ENCODE measurements at places on chromosomes 7 and 10.

- DNase-seq, result no peak
Observed at GRCh38 chr10:16656895-16657294, 135.2 kb upstream of the C1QL3 start.

DNA sequence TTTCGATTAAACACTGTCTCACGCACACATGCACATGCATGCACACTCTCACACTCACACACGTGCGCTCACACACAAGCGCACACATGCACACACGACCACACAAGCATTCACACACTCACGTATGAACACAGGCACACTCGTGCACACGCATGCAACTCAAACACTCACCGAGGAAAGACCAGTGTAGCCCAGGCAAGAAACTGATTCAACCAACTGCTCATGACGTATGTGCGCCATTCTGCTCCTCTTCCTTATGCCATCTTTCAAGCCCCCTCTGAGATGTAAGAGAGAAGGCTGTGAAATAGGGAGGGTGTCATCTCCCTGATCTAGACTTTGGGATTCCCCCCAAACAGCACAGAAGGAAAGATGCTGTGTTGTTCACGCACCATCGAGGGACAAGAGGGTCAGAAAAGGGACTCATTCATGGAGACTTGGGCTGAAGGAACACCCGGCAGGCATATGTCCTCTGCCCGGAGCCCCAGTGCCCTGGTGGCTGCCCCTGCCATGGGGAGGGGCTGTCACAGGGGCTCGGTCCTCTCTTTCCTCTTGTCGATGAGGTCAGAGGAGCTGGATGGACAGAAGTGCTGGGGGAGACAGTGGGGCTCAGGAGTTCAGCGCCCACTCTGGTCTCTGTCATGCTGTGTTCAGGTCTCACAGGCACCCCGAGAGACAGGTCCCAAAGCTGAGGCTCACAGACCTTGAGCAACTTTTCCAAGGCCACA is 130.1 kb upstream of the SHH start:
- DNase-seq, result no peak

- DNase-seq, result no peak
Observed at GRCh38 chr10:49369216-49370162, 26.4 kb downstream of the DRGX start.

DNA sequence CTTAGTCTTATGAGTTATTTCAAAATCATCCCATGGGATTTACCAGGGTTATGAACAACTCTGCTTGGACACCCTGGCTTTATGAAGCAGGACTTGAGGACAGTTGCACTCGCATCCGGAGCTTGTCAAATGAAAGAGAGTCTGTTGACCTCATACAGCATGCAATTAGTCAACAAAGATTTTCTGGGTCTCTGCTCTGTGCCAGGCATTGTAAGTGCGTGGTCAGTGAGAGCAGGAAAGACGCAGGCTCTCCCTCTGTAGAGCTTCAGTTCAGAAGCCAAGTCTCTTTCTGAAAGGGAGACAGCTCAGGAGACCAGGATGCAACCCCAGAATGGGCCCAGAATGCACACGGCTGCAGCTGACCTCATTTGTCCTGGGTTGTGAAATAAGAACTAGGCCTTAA is 45.5 kb upstream of the DMBT1 start:
- DNase-seq, result no peak

DNA sequence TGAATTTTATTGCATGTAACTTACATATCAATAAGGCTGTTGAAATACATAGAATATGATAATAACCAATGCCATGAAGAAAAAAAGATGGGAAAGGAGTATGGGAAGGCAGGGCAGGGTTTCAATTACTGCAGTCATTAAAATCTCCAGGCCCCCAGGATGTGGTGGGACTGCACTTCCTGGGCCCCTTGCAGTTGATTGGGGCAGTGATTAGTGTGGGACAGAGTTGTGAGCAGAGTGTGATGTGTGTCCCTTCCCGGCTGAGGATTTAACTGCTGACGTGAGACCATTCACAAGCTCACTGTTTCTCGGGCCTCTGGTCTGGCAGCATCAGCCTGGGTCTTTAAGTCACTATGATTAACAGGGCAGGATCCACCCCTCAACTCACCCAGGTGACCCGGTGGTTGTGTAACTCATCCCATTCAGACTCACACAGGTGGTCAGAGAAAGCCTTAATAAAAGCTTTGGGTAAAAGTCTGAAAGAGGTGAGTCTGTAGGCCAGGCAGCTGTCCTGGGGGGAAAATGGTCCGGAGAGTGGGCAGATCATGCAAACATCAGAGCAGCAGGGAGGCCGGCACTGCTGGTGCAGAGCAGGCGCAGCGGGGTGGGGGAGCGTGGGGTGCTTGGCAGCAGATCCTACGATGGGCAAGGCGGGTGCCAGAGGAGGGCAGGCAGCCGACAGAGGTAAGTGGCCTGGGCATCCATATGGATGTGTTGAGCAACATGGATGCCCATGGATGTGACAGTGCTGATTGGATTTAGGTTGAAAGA is 36.3 kb upstream of the WDFY4 start:
- no peak for DNase-seq

DNA sequence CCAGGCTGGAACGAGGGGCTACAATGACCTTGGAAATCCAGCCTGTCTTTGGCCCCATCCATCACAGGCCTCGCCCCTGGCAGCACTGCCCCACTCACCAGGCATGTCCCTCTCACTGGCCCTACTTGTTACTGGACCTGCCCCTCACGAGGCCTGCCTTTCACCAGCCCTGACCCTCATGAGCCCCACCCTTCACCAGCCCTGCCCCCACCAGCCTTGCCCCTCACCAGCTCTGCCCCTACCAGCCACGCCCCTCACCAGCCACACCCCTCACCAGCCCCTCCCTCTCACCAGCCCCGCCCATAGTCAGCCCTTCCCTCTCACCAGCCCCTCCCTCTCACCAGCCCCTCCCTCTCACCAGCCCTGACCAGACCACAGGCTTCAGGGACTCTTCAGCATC is 57.8 kb downstream of the COL26A1 start:
- DNase-seq, result peak; percentile 22

GRCh38 chr7:41955893-41956675 is 253.2 kb upstream of the INHBA start:
- no peak for DNase-seq

- DNase-seq, result no peak
Observed at GRCh38 chr7:92655346-92655884, 65.2 kb upstream of the FAM133B start.

DNA sequence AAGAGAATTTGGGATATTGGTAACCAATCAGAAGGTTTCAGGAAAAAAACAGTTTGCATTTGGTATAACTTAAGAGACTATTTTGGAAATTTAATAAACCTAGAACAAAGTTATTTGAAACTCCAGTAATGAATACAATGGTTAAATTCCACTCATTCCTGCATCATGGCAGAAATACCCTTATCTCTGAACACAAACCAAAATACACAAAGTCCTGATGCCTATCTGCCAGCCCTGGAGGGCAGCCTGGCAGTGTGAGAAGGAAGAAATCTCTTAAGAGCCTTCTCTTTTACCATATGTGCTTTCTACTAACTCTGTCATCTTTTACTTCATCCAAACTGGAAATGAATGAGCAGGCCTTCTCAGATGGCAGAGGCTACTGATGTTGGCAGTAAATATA is 147.1 kb upstream of the LYZL1 start:
- no peak for DNase-seq

DNA sequence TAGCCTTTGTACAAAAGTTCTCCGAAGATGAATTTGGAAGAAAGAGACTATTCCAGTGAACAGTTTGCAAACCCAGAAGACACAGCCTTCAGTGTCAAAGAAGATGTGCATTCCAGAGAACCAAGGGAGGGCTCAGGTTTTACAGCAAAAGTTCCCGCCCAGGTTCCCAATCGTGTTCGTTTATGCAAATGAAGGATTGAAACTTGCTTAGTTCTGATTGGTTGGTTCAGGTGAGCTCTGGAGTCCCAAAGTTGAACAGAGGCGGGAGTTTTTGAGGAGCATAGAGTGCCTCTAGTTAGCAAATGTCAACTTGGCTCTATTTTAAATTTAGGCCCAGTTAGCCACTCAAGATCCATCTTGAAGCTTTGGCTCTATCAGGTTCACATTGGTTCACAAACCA is 51.3 kb downstream of the TMEM270 start:
- no peak for DNase-seq

GRCh38 chr7:36806891-36807290 is 82.6 kb upstream of the AOAH start:
- no peak for DNase-seq

DNA sequence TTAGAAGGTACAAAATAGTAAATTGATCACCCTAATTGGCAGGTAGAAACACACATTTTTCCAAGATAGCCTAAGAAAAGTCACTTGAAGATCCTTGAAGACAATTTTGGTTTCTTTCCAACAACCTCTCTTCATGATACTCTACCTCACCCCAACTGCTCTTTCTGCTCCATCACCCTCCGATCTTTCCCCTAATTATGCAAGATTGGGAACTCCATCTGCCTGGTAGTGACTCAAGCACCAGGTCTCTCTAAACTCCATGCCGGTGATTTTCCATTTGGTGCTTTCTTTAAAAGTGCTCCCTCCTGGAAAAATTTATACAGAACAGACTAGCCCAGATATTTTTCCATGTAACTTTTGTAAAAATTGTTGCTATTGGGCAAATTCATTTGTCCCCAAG is 1.1 kb upstream of the AKR1B1 start:
- no peak for DNase-seq

- DNase-seq, result no peak
Observed at GRCh38 chr10:52099026-52099600, 215.0 kb upstream of the DKK1 start.

DNA sequence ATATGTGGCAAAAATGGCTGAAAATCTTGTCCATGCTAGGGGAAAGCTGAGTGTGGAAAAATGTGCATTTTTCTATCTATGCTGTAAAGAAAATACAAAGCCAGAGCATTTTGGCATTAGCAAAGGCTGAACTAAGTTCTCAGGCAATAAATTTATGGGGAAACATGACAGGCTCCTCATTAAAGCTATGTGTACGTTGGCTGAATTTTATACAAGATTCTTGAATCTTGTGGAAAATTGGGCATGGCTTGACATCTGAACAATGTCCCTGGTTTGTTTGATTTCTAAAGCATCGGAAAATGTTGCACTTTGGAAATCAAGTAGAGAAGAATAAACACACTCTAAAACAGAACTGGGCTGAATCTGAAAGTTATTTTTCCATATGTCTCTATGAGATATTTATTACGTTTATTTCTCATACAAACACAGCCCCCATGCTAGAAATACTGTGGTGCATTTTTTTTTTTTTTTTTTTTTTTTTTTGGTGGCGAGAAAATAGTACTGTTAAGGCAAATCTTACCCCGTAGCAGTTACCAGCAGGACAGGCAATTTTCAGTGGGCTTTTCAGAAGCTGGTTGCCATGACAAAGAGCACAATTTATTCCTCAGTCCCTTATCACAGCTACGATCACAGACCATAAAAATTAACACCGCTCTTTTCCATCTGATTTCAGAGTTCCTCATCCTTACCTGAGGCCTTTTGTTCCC is 16.9 kb downstream of the CPA1 start:
- DNase-seq, result no peak

- DNase-seq, result no peak
Observed at GRCh38 chr7:151704960-151705635, 171.8 kb downstream of the PRKAG2 start.

DNA sequence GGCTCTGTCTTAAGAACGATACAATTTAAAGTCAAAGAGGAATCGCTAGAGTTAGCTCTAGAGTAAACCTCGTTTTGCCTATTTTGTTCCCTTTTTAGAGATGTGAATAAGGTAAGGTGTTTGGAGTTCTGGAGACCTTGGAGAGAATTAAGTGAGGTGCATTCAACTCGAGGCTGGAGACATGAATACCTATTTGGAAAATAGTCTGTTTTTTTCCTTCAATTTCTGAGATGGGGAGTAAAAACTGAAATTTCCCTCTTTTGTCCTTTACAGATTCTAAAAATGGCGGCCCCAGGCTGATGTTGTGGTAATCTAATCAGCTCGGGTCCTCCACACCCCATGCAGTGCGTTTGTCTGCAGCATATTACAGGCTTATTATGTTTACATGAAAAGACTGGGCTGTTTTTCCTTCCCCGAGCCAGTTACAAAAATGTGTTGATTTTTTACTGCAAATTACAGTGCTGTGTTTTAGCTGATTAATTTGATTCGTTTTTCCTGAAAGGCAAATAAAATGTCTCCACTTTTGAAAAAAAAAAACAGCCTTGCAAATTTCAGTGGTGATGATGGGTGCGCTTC is 1.5 kb downstream of the KMT2E start:
- no peak for DNase-seq

- DNase-seq, result no peak
Observed at GRCh38 chr10:68792115-68792514, 35.2 kb upstream of the STOX1 start.

GRCh38 chr10:91643700-91644099 is 10.8 kb upstream of the PPP1R3C start:
- no peak for DNase-seq

GRCh38 chr10:116472891-116473290 is 45.2 kb downstream of the PNLIPRP3 start:
- no peak for DNase-seq

DNA sequence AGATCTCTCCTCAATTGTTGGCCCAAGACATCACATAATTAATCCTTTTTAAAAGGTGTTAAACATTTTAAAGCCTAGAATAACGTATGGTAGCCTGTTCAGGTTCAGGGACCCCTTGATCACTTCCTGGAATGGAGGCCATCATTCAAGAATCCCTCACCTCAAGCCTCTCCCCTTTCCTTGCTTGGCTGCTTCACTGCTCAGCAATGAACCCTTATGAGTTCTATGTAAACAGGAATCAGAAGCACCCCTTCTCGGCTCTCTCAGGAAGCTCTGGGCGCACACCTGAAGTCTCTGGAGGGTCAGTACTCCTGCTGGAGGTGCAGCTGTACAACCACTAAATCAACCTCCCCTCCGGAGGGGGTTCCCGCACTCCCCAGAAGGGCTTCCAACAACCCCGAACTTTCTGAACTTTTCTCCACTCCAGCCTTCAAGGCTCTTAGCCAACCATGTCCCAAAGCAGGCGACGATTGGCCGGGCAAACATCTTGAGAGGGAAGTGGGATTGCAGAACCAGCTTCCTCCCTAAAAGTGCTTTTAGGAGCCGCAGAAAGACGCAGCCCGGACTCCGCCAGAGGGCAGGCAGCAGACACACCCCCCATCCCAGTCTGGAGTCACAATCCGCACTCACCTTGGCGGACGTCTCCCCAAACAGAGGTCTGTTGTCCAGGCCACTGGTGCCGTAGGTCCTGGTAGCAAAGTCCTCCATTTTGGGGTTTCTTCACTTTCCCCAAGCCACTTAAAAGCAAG is 562 bp downstream of the TMEM243 start:
- DNase-seq, result no peak

- peak; percentile 74 for DNase-seq
Observed at GRCh38 chr10:14325325-14325955, 5.3 kb downstream of the FRMD4A start.

DNA sequence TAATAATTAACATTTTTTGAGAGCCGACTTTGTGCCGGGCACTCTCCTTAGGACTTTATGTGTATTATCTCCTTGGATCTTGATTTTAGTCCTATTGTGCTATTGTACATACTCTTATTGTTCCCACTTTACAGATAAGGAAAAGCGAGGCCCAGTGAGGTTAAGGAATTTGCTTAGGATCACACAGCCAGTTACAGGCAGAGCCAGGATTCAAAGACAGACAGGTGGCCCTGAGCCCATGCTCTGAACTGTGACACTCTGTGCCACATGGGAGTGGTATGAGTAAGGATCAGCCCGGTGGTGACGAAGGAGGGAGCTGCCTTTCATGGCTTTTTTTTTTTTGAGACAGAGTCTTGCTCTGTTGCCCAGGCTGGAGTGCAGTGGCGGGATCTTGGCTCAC is 15.8 kb upstream of the GNA12 start:
- DNase-seq, result no peak

- DNase-seq, result no peak
Observed at GRCh38 chr10:127207081-127207480, 10.7 kb upstream of the INSYN2A start.
